ENCODE measurements at places on chromosomes 1 and 21.

GRCh38 chr1:36977731-36978406 is 56.4 kb downstream of the GRIK3 start:
- DNase-seq, result no peak

DNA sequence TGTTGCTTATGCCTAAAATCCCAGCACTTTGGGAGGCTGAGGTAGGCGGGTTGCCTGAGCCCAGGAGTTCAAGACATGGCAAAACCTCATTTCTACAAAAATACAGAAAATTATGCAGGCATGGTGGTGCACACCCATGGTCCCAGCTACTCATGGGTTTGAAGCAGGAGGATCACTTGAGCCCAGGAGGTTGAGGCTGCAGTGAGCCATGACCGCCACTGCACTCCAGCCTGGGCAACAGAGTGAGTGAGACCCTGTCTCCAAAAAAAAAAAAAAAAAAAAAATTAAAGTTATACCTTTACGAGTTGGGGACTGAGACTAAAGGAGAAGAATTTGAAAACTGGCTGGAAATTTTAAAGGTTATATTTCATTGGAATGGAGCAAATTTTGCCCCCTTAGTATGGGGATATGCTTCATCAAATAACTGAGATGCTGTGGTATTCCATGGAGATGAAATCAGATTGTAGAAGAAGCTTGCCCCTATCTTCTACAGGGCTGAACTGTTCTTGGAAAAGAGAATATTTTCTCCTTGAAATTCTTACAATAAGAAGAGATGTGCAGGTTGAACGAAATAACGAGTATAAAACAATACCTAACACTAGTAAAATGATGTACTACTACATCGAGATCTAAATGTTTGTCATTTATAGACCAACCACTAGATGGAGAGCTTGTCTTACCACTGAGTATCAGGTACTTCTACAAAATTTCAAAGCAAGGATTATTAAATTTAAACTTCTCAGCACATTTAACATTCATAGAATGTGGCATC is 34.9 kb upstream of the SCYL3 start:
- peak; percentile 51 for DNase-seq

GRCh38 chr1:161098210-161099068 is at the start of gene KLHDC9:
Gene KLHDC9, plus strand, starts transcription at chr1:161098361. Its CDS starts 175 bp downstream, at chr1:161098536.
- DNase-seq, result peak; percentile 65

DNA sequence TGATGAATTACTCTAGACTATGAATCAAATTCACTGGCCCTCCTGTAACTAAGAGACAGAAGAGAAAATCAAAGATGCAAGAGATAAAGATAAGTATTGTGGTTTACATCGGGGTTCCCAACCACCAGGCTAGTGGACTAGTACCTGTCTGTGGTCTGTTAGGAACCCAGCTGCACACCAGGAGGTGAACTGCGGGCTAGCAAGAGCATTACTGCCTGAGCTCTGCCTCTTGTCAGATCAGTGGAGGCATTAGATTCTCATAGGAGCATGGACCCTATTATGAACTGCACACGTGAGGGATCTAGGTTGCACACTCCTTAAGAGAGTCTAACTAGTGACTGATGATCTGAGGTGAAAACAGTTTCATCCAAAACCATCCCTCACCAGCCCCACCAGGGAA is 58.9 kb upstream of the DUSP10 start:
- no peak for DNase-seq

DNA sequence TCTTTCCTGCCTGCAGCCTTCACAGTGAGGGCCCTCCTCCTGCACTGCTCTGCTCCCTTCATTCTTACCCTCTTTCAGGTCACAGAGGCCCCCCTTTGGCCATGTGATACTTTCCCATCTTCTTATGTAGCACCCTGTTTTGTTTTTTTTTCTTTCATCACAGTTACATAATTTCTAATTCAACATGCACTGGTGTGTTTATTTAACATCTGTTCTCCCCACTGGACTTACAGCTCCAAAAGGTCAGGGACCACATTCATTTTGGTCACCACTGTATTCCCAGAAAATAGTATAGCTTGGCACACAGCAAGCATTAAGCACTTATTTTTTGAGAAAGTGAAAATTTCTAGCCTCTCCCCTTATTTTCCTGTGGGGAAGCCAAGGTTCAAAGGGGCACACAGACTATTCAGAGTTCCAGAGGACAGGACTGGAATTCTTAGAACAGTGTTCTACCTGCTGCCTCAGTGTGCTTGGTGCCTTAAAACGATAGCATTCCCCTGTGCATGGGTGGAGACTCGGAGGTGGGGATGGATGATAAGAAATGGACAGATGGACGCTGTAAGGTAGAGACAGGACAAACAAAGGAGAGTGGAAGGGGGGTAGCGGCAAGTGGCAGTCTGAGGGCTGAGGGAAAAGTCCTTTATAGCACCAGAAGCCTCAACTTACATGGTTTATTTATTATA is 5.3 kb downstream of the DENND2D start:
- no peak for DNase-seq

DNA sequence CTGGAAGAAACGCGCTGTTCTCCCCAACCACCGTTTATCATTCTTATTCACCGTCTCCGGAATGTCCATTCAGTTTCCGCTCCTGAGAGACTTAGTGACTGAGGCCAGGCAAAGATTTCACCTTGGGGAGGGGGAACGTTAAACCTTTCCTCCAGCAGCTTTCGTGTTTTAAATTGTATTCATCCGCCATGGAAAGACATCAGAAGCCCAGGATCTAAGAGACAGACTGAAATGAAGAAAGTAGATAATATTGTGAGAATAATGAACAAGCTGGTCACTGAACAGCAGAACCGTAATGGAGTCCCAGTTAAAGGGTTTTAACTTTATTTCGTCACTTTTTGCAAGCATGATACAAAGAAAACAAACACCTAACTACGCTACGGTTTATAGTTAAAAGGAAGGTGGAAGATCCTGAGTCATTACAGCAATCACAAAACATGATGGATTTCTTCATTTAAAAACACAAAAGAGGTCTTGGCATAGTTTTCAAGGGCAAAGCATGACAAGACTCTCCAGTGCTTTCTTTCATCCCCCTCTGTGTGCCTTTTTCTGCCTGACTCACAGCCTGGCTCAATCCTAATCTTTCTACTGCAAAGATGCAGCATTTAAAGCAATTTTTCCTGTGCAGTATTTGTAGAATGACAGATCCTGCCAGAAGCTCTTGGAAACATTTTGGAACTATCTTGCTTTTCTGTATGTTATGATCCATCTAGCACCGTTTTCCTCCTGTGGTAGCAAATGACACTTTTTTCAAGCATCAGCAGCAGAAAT is 722 bp upstream of the SLC19A2 start:
- DNase-seq, result no peak

DNA sequence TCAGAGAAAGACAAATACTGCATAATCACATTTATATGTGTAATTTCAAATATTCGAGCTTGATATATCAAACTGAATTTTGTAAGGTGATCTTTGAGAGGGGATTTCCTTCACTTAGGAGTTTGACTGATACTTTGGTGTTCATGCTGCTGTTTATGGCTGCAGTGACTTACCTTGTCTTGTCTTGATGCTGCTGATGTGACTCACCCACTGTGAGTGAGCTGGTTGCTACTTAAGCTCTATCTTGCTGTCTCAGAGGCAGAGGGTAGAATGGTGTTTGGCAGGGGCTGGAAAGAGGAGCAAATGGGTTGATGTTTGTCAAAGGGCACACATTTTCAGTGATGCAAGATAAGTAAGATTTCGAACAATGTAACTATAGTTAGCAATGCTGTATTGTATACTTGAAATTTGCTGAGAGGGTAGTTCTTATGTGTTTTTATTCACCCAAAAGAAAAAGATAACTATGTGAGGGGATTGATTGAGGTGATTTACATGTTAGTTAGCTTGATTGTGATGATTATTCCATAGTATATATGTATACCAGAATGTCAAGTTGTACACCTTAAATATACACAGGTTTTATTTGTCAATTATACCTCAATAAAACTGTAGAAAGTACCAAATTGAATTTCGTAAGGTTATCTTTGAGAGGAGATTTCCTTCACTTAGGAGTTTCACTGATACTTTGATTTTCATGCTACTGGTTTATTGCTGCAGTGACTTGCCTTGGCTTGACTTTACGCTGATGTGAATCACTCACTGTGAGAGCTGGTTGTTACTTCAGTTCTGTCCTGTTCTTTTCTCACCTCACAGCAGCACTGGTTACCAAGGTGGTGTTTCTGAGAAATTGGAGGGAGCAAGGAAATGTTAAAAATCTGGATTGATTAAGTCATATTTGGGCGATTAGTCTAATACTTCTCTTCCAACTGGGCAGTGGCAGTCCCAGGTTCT is 94.5 kb upstream of the SLC5A9 start:
- no peak for DNase-seq

DNA sequence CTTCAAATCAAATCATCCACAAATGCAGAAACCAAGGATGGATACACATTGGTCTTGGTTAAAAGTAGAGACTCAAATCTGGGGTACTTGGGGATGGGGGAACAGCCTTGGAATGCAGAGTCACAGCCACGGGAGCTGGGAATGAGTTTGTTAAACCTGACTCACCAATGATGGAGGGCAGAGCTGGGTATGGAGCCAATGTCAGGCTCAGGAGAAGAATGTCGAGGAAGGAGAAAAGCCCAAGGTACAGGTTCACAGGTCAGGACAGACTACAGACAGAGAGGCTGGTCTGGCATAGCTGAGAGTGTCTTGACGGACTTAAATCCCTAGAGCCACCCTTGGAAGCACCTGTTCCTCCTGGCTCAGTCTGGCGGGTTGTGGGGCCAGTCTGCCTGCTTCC is 237.6 kb downstream of the NTNG1 start:
- DNase-seq, result no peak

GRCh38 chr1:16038620-16038912 is 5.0 kb upstream of the CLCNKB start:
- DNase-seq, result no peak

- DNase-seq, result no peak
Observed at GRCh38 chr1:50262436-50262835, 153.7 kb downstream of the ELAVL4 start.

- peak; percentile 20 for DNase-seq
Observed at GRCh38 chr1:24526940-24527542, 24.4 kb downstream of the RCAN3 start.

DNA sequence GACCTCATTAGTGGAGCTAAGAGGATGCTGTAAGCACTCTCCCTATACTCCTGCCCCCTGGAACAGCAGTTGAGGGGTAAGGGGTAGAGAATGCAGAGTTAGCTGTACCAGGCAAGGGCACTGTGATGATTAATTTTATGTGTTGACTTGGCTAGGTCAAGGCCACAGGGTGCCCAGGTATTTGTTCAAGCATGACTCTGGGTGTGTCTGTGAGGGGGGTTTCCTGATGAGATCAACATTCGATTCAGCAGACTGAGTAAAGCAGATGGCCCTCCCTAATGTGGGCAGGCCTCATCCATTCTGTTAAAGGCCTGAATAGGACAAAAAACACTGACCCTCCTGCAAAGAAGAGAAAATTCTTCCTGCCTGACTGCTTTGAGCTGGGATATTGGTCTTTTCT is 110.8 kb downstream of the KCND3 start:
- DNase-seq, result no peak

DNA sequence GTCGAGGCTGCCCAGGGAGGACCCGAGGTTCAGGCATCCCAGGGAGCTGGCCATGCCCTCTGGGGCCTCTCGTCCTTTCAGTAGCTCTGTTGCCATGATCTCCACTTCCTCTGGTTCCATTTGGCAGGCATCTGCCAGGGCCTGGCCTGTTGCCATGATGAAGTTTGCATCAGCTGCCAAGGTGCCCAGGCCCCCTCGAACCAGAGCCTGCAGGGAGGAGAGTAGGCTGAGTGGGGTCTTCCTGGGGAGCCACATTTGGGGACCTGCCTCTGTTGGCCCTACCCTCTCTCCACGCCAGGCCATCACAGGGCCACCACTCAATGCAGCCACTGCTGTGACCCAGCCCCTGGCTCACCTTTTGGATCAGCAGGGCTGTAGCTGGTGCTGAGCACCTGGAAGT is 16.4 kb upstream of the KIF21B start:
- no peak for DNase-seq

- DNase-seq, result no peak
Observed at GRCh38 chr1:118243269-118243668, 58.2 kb upstream of the SPAG17 start.

GRCh38 chr1:230972855-230973271 is 5.8 kb downstream of the TTC13 start:
- DNase-seq, result peak; percentile 51

DNA sequence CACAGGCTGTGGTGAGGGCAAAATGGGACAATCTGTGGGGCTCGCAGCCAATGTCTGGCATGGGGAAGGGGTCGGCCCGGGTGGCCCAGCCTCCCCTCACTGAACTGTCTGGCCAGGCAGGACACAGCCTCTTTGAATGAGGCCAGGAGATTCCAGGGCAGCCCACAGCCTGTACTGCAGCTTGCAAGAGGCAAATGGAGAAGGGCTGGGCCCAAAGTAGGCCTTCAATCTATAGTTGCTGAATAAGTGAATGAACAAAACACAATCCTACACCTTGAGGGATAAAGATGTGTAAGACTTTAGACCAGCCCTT is 23.2 kb downstream of the SLC27A3 start:
- no peak for DNase-seq

GRCh38 chr1:197909384-197909783 is 7.0 kb downstream of the C1orf53 start:
- DNase-seq, result no peak

GRCh38 chr1:107056426-107057196 is at the start of gene PRMT6:
Gene PRMT6, plus strand, starts transcription at chr1:107056674. Its CDS starts 42 bp downstream, at chr1:107056716.
- peak; percentile 58 for DNase-seq

GRCh38 chr1:230898748-230899147 is 30.4 kb upstream of the C1orf198 start:
- no peak for DNase-seq

- no peak for DNase-seq
Observed at GRCh38 chr1:241808265-241808664, 39.7 kb upstream of the EXO1 start.

GRCh38 chr1:233597489-233597901 is 16.4 kb upstream of the KCNK1 start:
- DNase-seq, result no peak

DNA sequence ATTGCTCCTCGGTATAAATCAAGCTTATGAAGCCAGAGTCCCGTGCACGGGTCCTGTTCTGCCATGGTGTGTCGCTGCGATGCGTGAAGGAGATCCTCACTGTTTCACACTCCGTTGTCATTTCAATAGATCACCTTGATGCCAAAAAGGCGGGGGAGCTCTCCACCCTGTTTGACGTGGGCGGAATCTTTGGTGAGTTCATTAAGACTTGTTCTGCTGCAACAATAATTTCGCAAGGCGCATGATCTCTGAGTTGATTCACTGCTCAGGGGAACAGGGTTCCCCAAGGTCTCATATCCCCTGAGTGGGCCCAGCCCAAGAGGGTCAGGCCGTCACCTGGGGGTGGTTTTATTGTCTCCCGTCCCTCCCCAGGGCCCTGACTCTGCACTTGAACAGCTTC is 50.0 kb downstream of the SLC37A1 start:
- no peak for DNase-seq

DNA sequence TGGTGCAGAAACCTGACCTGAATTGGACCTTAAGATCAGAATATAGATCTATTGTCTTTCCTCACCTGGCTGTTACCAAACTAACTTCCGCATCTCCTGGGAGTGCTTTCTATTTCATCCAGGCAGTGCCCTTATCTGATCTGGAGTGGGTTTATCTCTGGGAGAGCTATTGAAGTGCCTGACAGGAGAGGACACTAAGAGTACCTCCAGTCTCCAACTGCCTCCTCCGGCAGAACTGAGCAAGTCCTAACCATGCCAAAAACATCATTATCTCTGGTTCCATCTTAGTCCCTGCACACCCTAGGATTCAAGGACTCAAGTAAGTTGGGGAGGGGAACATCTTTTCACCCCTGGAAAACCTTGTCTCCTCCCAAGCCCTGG is 12.4 kb upstream of the KCNJ15 start:
- no peak for DNase-seq

GRCh38 chr1:110134050-110134595 is 16.2 kb upstream of the SLC6A17 start:
- DNase-seq, result no peak

- no peak for DNase-seq
Observed at GRCh38 chr1:78855258-78855657, 151.3 kb downstream of the ADGRL4 start.

All from T-helper 1 cell (primary cell).